ENCODE measurements at places on chromosomes 3 and 15.

- no peak for DNase-seq
Observed at GRCh38 chr15:42194513-42194912, 13.6 kb downstream of the VPS39 start.

DNA sequence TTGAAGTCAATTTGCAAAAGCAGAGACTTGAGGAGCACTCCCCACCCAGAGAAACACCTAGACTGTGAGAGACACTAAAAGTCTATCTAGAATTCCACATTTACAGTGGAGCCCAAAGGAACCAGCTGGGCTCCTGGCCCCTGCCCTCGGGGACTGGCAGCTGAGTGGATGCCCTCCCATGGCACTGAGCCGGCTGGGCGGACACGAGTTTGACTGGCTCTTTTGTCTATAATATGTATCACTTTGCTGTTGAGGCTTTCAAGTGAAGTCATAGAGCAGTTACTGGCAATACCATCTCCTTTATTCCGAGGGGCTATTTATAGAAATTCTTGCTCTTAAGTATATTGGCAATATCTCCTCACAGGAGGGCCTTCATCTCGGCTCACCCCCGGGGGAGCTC is 65.8 kb upstream of the TNFAIP8L3 start:
- no peak for DNase-seq

GRCh38 chr3:59717679-59718205 is 667.9 kb upstream of the CFAP20DC start:
- DNase-seq: no peak

- DNase-seq: no peak
Observed at GRCh38 chr15:38920966-38921365, 356.4 kb upstream of the RASGRP1 start.

DNA sequence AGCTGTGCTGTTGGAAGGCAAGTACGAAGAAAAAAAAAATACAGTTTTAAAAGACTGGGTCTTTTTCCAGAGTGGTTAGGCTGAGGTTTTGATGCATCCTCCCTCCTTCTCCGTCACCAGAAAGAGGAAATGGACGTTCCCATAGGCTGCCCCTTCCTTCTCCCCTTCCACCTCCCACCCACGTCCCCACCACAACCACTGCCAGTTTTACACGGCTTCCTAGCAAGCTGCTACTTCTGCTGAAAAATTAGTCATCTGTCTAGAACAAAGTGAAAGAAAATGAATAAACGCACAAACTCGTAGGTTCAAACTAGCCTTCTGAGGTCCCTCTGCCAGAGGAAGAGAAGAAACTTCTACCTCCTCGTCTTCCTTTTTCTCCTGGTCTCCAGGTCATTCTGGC is 71.6 kb upstream of the RPL35A start:
- DNase-seq: peak; percentile 83

- DNase-seq: peak; percentile 90
Observed at GRCh38 chr15:25850154-25851111, 12.7 kb downstream of the ATP10A start.

- DNase-seq: no peak
Observed at GRCh38 chr15:36994790-36995189, 105.6 kb downstream of the MEIS2 start.

DNA sequence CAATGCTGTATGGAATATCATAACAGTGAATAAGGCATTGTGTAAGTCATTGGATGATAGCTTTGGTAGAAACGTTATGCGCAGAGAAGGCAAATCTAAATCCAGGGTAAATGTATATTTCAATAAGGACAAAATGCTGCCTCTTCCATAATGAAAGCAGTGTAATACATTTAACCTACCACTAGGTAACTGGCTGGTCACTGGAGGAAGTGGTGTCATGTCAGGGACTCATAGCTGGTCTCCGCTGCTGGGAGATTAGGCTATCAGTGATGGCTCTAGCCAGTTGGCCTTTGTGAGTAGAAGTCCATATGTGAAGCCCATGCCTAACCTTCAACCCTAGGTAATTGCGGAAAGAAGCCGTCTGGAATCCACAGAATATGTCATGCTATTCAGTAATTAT is 140.9 kb downstream of the NLGN1 start:
- no peak for DNase-seq

- no peak for DNase-seq
Observed at GRCh38 chr3:87674397-87675161, 384.2 kb downstream of the CGGBP1 start.

- DNase-seq: peak; percentile 19
Observed at GRCh38 chr15:72908713-72909112, 125.2 kb upstream of the ADPGK start.

GRCh38 chr3:193563426-193563825 is 8.7 kb upstream of the ATP13A4 start:
- DNase-seq: no peak

GRCh38 chr3:148757238-148758215 is 59.8 kb downstream of the AGTR1 start:
- DNase-seq: no peak

GRCh38 chr15:43913941-43914340 is 87.1 kb downstream of the WDR76 start:
- DNase-seq: no peak
